ENCODE measurements at places on chromosomes 1 and 21.

DNA sequence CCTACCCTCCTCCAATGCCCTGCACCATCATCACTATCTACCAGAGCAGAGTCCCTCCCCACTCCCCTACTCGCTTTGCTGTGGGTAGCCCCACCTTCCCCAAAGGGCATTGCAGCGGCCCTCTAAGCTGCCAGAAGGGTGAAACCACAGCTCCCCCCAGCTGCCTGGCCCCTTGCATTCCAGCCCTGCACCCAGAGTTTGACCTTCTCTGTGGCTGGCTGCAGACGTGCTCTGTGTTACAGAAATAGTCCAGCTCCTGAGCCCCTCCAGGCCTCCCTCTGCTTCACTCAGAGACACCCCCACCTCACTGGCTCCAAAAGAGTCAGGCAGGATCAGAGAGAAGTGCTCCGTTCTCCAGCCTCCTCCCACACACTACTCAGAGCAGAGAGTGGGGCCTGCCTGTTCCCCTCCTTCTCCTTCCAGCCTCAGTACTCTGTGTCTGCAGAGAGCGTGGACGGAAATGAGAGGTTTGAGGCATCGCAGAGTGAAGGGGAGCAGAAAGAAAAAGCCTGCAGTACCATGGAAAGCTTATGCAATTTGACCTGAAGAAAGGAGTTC is 63.2 kb downstream of the PLEKHA6 start:
- DNase-seq = no peak

GRCh38 chr1:95138223-95138622 is 21.1 kb downstream of the TLCD4 start:
- DNase-seq = no peak

GRCh38 chr1:162070094-162070748 is 730 bp downstream of the NOS1AP start:
- DNase-seq = peak; percentile 49

DNA sequence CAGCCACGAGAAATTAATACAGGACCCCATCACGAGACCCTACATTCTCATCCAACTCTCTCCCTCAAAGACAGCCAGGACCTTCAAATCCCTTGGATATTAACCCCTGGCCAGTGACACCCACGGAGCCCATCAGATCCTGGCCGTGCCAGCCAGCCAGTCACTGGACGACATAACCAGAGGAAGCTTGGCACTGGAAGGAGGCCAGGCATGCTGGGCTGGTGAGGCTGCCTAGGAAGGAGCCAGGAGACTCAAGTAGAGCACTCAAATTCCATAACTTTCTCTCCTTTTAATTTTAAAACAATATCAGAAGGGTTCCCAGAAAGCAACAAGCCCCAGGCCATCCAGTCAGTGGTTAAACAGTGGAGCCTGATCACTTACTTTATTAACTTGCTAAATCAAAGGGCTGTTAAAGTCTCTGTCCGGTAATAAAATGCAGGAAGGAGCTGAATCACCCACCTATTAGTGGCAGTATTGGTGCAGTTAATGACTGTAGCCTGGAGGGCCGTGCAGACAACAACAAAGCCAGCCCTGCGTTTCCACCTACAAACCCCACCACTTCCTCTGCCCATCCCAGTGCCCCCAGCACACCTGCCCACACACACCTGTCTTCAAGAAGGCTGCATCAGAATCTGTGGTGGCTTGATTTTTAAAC is 78.0 kb downstream of the HIVEP3 start:
- no peak for DNase-seq

DNA sequence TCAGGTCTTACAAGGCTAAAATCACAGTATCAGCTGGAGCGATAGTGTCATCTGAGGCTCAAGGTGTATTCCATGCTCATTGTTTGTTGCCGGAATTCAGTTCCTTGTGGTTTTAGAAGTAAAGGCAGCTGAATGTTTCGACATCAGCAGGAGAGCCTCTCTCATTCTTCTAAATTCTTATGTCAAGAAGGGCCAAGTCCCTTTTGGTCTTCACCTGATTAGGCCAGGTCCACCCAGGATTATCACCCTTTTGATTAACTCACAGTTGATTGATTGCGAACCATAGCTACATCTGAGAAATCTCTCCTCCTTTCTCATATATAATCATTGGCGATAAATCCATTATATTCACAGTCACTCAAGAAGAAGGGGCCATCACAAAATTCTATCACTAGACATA is 806.7 kb upstream of the PRMT6 start:
- DNase-seq = no peak

DNA sequence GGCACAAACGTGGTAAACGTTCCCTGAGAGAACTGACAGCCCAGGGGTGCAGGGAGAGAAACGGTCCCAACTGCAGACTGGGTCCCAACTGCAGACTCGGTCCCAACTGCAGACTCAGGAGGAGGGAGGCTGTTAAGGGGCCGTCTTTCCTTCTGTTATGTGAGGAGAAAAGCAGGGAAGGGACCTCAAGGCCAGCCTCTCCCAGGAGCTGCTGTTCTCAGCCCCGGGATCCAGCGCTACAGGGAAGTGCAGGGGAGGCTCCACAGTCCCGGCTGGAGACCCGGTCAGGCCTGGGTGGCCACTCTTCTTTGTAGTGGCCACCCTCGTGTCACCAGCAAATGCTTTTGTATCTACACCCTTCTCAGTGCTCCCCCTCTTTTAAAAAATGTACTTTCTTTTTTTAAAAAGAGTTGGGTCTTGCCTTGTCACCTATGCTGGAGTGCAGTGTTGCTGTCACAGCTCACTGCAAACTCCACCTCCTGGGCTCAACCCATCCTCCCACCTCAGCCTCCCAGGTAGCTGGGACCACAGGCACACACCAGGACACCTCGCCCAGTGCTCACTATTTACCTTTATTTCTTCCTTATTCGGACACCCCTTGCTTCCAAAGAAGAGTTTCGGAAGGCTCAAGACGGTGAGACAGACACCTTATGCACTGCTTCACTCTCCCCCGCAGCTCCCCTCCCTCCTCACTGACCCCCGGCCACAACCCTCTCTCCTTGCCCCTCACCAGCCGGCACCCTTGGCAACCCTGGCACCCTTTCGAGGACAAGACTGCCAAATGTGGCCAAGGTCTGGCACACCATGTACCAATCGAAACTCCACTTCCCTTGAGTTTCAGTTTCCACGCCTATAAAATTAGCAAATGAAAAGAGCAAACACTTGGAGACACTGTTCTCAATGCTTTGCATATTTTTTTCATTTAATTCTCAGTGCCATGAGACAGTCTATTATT is 21.8 kb downstream of the CAPN2 start:
- DNase-seq = no peak

- no peak for DNase-seq
Observed at GRCh38 chr1:88149686-88150085, 534.4 kb upstream of the PKN2 start.
